ENCODE measurements at places on chromosomes 16 and 17.

DNA sequence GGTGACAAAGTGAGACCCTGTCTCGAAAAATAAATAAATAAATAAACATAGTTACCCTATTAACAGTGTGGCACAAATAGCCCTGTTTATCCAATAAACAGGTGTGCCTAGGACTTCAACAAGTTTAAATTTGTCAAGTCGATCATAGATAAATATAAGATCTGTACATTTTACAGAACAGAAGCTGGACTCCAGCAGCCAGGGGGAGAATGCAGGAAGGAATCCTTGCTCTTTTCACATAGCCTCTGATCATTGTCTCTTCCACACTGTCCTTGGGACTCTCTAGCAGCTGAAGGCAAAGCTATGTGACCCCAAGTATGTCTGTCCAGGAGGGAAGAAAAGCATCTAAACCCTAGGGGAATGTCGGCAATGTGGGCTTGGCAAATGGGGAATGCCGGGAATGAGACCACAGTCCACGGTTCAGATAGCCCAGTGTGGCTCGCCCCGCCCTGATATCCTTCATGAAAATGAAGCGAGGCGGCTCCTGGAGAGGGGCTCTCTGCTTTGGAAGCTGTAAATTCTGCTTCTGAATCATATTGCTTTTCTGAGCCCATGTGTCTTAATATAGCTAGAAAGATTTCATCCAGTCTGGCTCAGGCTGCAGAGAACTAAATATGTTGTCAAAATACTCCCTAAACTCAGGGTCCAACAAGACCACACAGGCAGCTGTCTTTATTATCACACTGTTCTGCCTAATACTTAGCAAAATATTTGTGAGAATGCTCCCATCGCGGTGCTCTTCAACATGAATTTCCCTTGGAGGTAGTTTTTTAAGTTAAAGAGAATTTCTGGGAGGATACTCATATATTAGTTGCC is 24.9 kb upstream of the GRB2 start:
- DNase-seq, result no peak

DNA sequence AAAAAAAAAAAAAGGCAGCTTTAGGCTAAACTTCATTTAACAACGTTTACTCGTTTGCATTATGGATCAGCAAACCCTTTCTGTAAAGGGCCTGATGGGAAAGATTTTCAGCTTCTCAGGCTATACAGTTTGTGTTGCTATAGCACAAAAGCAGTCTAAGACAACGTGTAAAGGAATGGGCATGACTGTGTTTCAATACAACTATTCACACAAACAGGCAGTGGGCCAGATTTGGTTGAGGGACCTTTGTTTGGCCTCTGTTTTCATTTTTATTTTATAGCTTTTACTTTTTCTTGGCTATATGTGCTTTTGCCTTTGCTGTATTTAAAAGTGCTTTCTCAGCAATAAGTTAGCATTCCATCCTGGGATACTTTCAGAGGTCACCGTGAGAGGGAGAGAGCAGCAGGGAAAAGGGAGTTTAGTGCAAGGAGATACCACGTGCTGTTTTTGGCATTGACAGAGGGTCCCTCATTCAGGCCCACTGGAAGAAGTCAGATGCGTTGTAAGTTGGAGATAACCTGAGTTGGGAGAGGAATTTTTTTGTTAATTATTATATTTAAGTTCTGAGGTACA is 335.6 kb downstream of the UTP18 start:
- no peak for DNase-seq

DNA sequence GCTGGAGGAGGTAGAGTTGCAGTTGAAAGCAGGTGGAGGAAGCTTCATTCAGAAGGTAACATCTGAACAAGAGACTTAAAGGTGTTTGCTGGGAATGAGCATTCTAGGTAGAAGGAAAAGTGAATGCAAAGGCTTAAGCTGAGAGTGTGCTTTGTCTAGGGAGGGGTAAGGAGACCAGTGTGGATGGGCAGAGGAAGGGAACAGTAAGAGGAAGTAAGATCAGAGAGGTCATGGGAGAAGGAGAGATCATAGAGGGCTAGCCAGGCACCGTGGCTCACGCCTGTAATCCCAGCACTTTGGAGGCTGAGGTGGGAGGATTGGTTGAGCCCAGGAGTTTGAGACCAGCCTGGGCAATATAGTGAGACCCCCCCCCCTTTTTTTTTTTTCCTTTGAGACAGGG is 3.3 kb downstream of the STX4 start:
- no peak for DNase-seq

GRCh38 chr17:72569148-72569946 is 448.5 kb downstream of the SOX9 start:
- DNase-seq, result no peak

DNA sequence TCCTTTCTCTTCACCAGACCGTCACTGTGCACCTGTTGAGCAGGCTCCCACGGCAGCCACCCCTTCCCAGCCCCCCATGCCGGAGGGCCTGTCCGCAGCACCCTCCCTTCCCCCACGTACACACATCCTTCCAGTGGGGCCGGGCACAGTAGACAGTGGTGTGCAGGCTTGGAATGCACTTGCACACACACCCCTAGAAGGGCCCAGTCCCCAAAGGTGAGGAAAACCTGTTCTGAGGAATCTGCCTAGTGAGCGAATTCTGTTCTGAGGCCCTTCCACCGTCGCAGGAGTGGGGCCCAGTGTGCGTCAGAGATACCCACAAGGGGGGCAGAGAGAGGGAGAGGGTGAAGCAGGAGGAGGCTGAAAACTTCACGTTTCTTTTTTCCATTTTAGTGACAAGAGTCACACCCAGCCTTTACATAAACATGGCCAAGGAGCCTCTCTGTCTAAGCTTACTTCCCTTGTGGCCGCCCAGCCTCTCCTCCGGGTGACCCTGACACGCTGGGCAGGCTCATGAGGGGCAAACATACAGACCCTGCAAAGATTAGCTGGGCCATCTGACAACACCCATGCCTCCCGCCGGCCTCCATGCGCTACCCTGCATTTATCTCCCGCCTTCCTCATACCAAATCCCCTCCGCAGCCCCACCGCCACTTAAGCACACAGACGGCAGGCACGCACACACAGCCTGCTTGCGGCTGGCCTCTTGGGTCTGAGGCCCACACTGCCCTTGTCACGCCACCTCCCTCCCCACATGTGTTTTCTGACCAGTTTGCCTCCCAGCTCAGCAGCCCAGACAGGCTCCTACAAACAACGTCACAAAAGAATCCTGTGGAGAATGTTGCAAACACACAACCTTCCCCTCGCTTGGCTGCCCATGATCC is 1.8 kb downstream of the ZBTB4 start:
- DNase-seq, result peak; percentile 46

DNA sequence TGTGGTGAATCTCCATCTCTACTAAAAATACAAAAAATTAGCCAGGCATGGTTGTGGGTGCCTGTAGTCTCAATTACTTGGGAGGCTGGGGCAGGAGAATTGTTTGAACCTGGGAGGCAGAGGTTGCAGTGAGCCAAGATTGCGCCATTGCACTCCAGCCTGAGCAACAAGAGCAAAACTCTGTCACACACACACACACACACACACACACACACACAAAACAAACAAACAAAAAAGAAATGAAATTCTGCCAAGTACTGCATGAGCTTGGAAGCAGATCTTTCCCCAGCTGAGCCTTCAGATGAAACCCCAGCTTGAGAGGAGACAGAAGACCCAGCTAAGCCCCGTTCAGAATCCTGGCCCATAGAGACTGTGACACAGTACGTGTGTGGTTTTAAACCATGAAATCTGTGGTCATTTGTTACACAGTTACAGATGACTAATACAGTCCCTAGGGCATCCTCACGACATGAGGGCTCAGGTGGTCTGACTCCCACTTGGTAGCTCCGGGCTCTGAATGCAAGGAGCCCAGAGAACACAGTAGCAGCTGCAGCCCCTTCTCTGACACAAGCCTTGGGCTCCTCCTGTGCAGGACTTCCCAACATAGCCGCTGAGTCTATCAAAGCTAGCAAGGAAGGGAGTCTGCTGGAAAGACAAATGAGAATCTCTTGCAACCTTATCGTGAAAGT is 132.8 kb downstream of the SEC14L1 start:
- no peak for DNase-seq

DNA sequence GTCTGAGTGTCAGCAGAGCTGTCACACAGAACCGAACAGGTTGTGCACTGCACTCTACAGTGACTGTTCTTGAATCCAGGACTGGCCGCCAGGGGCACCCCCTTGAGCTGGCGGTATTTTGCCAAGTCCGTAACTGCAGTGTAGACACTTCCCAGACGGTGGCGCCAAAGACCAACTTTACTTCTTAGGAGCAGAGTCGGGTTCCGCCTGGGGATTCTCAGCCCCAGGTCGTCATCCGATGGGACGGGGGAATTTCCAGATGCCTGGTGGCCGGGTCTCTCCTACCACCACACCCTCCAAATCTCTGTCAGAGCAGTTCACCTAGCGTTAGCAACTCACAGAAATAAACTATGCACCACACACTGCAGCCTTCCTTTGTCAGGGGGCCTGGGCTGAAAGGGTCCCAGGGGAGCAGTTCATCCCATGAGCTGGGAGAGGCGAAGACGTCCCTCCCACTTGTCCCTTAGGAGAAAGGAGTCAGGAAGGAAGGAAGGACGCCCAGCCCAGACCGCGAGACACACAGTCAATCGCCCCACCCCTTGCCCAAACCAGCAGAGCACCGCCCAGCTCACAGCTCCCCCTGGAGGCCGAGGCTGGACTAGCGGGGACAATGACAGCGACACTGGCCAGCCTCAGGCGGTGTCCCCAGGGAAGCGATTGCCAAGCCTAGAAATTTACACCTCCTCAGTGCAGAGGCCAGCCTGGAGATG is 7.4 kb upstream of the RIPOR1 start:
- peak; percentile 93 for DNase-seq

- peak; percentile 20 for DNase-seq
Measured at GRCh38 chr16:67857547-67858233, 10.2 kb upstream of the CENPT start.

DNA sequence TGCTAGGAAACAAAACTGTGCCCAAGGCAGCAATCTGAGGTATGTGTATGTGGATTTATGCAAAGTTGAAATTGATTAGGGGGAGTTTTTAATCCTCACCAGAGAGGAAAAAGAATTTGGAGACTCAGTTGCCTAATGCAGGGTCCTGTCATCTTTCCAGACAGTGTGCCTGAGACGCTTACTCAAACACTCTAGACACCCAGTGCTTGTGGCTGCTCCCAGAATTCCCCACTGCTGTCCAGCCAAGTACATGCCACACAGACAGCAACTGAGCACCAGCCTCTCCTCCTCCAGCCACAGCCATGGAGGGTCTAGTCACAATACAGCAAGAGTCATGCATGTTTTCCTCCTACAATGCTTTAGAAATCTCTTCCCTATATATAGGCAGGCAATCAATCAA is 118.1 kb downstream of the HIC1 start:
- no peak for DNase-seq

GRCh38 chr17:63442549-63443035 is 3.5 kb downstream of the CYB561 start:
- DNase-seq, result no peak
